ENCODE measurements at places on chromosomes 1 and 21.

DNA sequence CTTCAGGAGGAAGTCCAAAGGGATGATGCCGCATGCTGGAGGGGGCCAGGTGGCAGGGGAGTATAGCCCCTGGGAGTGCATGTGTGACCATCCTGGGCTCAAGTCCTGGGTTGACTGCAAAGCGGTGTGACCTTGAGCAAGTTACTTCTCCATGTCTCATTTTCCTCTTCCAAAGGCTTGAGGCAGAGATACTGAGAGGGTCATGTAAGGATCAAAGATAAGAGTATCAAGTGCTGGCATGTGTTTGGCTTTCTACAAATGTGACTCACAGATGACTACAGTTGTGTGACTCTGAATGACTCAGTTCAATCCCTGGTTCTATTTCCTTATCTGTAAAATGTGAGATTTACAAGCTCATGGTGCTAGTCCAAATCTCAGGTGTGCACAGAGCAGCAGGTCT lies 26.1 kb downstream of the PROK1 start:
- no peak for DNase-seq

DNA sequence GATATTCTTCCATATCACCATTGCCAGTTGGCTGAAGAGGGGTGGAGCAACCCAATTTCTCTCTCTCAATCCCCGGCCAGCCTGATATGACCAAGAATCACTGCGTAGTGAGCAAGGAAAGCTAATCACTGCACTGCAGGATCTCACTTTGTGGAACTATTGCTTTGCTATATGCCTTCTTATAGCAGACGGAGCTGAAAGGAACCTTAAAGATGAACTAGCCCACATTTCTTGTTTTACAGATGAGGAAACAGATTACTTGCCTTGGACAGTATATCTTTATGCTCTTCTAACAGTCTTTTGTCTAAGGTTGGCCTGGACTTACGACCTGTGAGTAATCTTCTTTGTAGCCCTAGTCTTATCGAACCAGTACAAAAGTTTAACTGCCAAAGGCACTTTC lies 7.6 kb downstream of the APOBEC4 start:
- no peak for DNase-seq

- no peak for DNase-seq
These were observed 98.1 kb downstream of the KCTD3 start for GRCh38 chr1:215665215-215665614.

DNA sequence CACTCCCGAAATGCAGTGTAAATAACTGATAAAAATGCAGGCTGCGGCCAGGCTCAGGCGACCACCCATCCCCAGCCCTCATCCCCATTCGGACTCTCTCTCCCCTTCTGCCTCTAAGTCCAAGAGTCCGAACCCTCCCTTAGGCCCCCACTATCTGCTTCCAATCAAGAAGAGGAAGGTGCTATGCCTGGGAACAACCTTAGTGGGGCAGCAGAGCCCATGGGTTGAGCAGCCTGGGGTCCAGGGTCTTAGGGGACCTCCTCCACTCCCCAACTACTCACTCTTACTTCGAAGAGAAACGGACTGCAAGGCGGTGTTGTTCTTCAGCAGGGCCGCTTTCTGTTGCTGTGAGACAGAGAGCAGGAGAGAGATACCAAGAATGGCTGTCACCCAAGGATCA lies 12.2 kb downstream of the ARHGEF2 start:
- no peak for DNase-seq

GRCh38 chr21:42317826-42318746 lies 2.9 kb upstream of the TFF3 start:
- no peak for DNase-seq

DNA sequence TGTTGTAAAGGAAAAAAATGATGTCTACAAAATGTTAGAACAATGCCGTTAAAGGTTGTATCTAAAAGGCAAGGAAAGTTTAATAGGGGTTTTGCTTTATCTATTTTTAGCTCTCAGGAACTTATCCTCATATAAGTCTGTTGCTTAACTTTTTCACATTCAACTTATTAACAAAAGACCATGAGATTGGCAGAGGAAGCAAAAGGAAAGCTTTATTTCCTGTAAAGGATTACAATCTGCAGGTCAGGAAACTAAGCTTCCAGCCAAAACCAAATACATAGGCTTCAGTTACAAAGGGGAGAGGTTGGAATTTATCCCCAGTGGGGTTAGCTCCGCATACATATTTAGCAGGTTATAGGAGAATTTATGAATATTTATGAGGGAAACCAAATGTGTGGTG lies 58.7 kb upstream of the KIAA1614 start:
- DNase-seq, result no peak

GRCh38 chr1:117697220-117697781 lies 91.5 kb downstream of the TENT5C start:
- DNase-seq, result no peak

DNA sequence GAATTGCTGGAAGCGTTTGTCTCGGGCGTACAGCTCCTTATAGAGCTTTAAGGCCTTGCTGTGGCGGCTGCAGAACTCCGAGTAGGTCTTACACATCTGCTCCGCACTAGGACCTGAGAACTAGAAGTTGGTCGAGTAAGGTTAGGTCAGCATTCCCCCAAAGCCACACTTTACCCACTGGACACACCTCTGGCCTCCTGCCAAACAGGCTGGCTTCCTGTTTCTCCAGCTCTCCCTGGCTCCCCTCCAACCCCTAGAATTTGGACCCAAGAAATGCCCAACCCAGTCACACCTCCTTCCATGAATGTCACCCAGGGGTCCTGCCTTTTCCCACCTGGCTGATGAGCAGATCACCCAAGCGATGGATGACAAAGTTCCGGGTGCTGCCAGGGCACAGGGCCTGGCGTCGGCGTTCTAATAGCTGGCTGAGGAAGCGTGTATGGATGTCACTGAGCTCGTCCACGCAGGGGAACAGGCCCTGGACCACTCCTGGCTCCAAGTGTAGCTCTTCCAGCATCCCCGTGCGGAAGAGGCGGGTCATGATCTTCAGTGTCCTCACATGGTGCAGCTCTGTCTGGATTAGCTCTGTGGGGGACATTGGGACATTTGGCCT lies 15.6 kb downstream of the ARHGEF2 start:
- no peak for DNase-seq

DNA sequence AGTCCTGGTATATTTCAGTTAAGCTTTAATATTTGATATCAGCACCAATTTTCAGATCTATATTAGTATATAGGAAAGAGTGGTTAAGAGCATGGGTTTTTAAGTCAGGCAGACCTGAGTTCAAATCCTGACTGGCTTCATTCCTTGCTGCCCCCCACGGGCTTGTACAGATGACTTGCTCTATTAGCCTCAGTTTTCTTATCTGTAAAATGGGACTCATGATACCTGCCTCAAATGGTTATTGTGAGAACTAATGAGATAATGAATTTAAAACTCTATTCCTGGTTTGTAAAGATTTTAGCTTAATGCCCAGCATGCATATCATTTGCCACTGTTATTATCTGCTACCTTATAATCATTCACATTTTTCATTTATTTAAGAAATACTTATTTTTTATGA lies 264.5 kb downstream of the RPS6KC1 start:
- DNase-seq, result no peak

GRCh38 chr1:181777812-181778211 lies 283.7 kb downstream of the ZNF648 start:
- DNase-seq, result no peak

GRCh38 chr1:9384128-9384527 lies 91.4 kb downstream of the SPSB1 start:
- DNase-seq, result no peak

DNA sequence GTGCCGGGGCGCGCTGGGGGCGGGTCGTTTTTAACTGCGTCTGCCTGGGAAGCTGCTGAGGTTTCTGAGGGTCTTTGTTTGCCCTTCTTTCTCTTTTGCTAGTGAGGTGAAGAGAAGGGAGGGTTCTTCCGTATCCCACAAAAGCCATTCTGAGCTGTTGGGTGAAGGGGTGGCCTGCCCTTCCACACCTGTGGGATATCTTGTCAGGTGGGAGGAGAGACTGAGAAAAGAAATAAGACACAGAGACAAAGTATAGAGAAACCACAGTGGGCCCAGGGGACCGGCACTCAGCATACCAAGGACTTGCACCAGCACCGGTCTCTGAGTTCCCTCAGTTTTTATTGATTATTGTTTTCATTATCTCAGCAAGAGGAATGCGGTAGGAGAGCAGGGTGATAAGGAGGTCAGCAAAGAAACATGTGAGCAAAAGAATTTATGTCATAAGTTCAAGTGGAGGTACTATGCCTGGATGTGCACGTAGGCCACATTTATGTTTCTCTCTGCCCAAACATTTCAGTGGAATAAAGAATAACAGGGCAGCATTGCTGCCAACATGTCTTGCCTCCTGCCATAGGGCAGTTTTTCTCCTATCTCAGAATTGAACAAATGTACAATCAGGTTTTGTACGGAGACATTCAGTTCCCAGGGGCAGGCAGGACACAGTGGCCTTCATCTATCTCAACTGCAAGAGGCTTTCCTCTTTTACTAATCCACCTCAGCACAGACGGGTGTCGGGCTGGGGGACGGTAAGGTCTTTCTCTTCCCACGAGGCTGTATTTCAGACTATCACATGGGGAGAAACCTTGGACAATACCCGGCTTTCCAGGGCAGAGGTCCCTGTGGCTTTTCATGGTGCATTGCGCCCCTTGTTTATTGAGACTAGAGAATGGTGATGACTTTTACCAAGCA lies 972 bp downstream of the PGBD2 start:
- no peak for DNase-seq

DNA sequence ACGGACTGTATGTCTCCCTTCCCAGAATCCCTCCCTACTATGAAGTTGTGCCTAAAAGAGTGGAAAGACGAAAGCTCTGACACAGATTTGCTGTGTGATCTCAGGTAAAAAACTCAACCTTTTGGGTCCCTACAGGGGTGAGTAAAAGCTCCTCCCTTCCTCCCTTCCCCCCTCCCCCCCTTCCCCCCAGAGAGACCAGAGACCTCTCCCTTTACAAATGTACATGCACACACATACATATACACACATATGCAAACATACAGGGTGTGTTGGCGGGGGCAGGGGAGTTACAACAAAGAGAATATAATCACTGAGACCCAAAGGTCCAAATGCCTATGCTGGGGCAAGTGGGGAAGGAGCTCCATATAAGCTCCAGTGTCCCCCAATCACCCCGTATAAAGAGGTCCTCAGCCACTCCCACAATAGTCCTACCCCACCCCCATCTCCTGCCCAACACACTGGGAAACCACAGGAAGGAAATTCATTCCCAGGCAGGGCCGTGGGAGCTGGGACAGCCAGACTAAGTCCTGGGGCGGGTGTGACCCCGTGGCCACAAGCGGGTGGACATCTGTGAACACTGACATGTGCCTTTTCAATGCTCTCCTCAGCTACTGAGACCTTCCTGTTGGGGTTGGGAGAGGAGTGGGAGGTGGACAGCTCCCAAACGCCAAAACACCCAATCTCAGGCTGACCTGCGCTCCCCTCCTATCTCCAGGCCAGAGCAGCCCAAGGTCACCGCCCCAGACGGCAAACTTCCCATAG lies 2.0 kb downstream of the MEF2D start:
- DNase-seq, result no peak

- DNase-seq, result no peak
These were observed 11.0 kb downstream of the COL6A2 start for GRCh38 chr21:46108827-46109312.

GRCh38 chr1:114075546-114076242 lies 78.0 kb downstream of the SYT6 start:
- DNase-seq, result no peak

DNA sequence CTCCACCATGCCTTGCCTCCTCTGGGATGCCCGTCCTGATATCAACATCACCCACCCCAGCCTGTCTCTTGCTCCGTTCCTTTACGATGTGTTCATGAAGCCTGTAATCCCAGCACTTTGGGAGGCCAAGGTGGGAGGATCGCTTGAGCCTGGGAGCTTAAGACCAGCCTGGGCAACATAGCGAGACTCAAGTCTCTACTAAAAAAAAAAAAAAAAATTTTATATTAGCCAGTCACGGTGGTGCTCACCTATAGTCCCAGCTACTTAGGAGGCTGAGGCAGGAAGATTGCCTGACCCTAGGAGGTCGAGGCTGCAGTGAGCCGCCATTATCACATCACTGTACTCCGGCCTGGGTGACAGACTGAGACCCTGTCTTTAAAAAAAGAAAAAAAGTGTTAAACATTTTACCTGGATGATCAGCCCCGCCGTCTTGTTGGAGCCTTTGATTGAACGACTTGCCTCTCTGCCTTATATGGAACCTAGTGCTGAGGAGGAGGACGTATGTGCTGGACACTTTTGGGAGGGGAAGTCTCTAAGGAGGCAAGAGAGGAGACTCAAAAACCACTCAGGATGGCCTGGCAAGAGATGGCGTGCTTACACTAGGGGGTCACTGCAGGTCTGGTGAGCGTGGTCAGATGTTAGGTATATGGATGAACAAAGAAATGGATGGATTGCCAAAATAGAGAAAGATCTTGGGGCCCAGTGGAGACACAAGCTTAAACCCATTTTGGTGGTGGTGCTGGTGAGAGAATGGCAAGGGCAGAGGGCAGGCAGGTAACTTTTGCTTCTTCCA lies 80.5 kb upstream of the IFFO2 start:
- no peak for DNase-seq

- no peak for DNase-seq
These were observed 56.5 kb downstream of the LAMC2 start for GRCh38 chr1:183242556-183242955.

GRCh38 chr1:185368313-185368855 lies 51.3 kb upstream of the IVNS1ABP start:
- no peak for DNase-seq

DNA sequence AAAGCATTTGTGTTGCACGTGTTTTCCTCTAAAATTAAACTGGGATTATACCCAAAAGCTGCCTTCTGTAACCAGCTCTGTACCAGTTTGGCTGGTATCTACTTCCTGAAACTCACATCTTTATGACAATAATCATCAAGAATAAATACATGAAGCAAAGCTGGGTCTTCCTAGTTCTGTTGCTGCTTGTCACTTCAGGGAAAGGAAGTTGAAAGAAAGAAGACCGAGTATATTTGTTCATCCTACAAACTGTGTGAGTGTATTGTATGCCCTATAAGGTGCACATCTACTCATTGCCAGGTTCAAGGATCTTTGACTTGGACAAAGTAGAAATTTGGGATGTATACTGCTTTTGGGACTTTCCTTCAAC lies 29.1 kb upstream of the IFNGR2 start:
- no peak for DNase-seq

DNA sequence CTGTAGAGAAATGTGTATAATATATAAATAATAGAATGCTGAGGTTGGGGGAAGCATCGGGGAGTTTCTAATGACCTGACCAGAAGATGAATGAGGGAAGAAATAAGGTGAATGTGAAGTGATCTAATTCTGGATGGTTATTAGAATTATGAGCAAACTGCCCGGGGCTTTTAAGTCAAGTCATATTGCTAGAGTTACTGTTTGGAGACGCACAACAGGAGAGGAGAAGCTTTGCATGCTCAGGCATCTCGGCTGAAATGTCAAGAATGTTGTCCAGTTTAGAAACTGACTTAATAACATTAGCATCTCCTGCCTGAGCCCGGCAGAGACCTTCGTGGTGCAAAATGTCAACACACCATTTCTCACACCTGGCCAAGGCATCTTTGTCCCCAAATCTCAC lies 119.1 kb downstream of the RRAGC start:
- no peak for DNase-seq

All from cerebellar nuclear complex (tissue), 1 donor.